CD4-positive, alpha-beta T cell treated with Interleukin-15 for 4 hours (primary cell): ENCODE measurements at places on chromosomes 12 and 14.

DNA sequence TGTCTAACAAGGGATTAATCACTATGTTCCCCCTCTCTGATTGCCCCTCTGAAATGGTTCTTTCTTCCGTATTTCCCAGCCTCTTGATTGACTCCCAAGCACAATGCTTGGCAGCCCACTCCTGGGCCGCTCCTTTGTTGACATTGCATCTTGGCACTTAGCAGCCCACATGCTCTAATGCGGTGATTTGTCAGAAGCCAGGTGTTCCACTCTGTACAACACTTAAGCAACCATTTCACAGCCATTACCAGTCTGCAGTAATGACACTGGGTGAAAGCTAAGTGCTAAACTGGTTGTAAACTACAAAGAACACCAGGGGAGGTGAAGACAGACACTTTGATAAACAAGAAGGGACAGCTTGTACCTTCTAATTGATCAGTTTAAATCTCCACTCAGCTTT, 353.5 kb downstream of the TMEM132D start:
- no peak for DNase-seq

GRCh38 chr14:88411039-88411438, 25.6 kb downstream of the SPATA7 start:
- DNase-seq: no peak

DNA sequence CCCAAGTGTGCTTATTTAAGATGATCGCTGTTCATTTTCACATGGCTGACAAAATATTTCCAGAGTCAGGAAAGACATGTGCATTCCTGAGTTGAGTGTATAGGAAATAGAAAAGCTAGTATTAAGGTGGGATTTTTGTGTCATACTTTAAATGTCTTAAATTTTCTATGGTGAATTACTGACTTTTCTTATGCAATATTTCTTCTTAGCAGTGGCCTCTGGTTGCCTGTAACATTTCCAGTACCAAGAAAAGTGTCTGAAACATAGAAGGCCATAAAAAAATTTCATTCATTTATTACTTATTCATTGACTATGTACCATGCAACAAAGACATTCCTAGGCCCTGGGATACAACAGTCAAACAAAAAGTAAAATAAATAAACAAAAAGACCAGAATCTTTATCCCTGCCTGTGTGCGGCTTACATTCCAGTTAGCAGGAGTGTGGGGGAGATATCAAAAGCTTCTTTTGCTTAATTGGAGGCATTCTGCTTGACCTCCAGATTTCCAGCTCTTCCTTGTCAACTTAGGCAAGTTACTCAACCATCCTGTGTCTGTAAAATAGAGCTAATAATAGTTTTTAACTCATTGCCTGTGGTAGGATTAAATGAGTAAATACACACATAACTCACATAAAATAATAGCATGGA, 216.3 kb upstream of the FLRT2 start:
- DNase-seq: no peak

- no peak for DNase-seq
Observed at GRCh38 chr12:28759333-28759732, 389.7 kb upstream of the FAR2 start.

- DNase-seq: no peak
Observed at GRCh38 chr14:80419345-80419744, 208.0 kb upstream of the DIO2 start.

GRCh38 chr14:90412058-90412457, 15.2 kb downstream of the CALM1 start:
- no peak for DNase-seq

- DNase-seq: no peak
Observed at GRCh38 chr14:93036652-93037345, 78.9 kb downstream of the ITPK1 start.

DNA sequence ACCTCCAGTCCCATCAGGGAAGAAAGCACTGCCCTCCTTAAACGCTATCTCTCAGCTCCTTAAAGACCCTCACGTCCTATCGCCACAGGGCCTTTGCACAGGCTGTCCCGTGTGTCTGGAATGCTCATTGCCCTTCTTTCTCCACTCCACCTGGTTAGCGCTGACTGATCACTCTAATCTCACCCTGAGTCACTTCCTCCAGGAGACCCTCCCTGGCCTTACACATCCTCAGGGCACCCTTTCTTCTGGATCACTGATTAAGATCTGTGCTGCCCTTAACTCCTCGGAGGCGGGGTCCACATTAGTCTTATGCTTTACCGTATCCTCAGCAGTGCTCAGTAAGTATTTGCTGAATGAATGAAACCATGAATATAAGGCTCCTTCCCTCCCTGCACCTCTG, 94.7 kb downstream of the SYNE3 start:
- no peak for DNase-seq

DNA sequence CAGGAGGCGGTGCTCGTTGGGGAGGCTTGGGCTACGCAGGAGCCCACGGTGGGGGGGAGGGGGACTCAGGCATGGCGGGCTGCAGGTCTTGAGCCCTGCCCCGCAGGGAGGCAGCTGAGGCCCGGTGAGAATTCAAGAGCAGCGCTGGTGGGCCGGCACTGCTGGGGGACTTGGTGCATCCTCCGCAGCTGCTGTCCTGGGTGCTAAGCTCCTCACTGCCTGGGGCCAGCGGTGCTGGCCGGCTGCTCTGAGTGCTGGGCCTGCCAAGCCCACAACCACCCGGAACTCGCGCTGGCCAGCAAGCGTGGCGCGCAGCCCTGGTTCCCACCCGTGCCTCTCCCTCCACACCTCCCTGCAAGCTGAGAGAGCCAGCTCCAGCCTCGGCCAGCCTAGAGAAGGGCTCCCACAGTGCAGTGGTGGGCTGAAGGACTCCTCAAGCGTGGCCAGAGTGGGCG, 3.2 kb downstream of the METTL25 start:
- no peak for DNase-seq
